NCI-H510A (cell line): ENCODE measurements at places on chromosomes 5 and 9.

DNA sequence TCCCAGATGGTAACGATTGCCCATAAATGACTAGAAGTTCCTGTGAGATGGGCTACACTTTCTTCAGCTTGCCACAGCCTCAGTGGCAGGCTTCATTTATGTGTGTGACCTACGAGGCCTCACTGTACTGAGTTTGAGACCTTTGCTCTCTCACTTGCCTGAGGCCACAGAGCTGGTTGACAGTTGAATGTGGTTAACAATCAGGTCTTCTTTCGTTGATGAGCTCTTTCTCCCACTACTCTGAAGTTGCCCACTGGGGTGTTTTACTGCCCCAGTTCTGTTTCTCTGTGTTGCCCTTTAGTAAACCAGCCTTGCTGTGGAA is 70.5 kb downstream of the CYFIP2 start:
- no peak for DNase-seq

DNA sequence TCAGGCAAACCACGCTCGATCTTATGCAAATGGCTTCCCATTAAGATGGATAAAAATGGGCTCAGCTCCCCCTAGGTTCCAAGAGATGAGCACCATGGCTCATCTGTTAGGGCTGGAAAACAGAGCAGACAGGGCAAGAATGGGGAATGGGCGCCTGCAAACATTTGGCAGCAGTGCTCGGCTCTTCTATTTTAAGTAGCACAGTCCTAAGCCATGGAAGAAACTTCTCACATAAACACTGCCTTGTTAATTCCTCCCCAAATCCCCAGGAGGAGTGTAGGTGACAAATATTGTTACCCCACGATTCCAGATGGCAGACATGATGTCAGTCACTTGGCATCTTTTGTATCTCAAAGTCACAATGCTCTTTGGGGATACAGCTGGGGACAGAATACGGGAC is 221.8 kb downstream of the ICE1 start:
- no peak for DNase-seq

DNA sequence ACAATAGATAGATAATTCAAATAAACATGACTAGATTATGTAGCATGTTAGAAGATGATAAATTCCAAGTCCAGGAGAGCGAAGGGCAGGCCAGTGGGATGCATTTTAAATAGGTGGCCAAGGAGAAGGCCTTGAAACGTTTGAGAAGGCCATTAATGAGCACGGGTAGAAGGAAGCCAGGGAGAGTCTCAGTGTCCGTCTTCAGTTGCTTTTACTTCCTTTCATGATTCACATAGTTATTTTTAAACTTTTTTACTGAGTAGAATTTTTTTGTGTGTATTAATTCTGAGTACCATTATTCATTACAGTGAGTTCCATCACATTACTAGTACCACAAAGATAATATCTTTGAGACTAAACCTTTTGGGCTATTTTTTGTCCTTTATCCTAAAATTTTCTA is 259.2 kb downstream of the ARRDC3 start:
- no peak for DNase-seq

DNA sequence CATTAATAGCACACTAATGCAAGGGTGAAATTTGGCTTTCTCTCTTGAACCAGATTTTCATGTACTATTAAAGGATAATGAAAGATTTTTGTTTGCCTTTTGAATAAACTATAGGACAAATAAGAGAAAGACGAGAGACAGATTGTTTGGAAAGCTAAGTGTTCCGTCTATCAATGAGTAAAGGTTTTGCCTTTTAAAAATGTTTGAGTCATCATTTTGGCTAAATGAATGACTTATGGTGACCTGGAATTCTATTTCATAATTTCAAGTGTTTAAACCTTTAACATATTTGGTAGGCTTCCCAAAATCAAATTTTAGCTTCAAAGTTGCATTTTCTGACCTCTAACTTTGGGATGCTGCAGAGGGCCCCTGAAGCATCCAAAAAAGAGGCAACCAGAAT is 145.2 kb downstream of the SLC25A46 start:
- DNase-seq, result no peak

DNA sequence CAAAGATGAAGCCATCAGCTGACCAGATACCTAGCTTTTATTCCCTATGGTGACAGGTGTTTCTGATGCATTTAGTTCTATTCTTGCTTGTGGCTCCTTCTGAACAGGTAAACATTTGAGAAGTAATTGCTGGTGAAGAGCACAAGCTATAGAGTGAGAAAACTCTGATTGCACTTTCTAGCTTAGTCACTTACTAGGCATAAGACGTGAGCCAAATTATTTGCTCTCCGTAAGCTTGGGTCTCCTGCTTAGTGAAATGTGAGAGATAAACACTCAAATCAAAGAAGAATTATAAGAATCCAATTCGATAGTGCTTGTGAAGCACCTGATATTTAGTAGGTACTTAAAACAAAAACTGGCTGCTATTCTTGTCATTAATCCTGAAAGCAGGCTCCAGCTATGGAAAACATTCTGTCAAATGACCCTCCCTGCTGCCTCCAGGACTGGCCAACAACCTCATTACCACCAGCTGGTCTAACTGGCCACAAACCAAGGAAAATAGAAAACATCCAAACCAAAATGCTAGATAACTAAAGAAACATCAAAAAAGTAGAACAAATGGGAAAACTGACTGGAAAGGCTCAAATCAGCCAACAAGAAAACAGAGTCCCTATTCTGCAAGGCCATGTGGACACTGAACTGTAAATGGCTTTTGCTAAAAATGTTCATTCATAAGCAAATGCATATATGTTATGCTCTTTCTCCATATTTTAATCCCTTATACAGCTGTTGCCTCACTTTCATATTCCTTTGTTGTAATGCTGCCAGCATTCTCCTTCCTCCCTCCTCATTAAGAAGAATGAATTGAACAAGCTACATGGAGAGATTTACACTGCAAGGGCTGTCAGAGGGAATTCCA is 616.1 kb downstream of the DTWD2 start:
- DNase-seq, result no peak

GRCh38 chr5:140480310-140481014 is 67.0 kb upstream of the EIF4EBP3 start:
- no peak for DNase-seq

DNA sequence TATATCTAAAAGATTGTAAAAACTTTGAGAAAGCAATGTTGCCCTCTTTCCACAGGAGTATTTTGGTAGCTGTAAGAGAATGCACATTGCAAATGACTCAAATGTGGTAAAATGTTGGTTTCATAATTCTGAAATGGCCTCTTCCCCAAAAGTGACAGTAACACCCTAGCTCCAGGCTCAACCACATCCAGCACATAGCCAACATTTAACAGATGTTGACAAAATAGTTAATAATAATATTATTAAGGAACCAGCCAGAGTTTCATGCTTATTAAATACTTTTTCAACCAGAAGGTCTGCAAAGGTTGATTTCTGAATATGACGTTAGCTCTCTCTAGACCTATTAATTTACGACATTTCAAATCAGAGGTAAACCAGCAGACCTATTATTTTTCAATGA is 1.3 kb downstream of the ANXA1 start:
- no peak for DNase-seq

GRCh38 chr5:134436523-134437339 is 25.1 kb upstream of the CDKN2AIPNL start:
- DNase-seq, result peak; percentile 93

DNA sequence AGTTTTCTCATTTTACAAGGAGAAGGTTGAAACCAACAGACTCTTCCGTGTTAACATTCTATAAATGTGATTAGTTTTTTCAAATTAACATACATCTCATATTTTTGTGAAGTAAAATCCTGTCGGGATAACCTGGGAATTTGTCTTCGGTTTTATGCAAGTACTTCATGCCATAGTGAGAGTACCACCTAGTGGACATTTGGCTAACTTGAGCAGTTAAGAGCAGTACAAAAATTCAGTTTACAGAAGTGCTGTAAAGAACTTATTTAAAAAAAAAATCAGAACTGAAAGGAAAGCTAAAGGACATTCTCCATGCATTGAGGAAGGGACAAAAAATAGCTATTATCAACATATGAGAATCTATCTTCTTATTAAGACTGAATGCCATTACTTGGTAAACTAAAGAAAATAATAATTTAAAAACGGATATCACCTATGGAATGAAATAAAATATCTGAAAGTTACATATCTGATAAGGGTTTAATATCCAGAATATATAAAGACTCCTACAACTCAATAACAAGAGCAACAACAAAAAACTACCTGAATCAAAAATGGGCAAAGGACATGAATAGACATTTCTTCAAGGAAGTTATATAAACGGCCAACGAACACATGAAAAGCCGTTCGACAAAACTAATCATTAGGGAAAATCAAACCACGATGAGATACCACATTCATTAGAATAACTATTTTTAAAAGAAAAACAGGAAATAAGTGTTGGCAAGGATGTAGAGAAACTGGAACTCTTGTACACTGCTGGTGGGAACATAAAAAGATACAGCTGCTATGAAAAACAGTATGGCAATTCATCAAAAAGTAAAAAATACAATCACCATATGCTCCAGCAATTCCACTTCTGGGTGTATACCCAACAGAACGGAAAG is 117.0 kb upstream of the GNA14 start:
- DNase-seq, result peak; percentile 1

DNA sequence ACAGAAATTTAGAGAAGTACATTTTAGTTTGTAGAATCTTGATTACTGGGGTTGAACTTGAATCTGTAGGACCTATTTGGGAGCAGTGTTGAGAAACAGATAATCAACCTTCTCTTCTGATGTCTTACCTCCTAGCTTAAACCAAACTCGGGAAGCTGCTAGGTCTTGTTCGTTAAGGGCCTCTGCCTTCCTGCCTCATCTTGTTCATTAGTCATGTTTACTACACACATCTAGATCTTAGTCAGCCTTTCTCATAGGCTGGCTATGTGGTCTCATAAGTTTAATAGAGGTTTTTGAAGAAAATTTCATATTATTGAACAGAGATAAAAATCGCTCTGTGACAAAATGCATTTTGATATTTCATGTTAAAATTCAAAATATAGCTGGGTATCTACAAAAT is 331.0 kb upstream of the EDIL3 start:
- DNase-seq, result no peak

GRCh38 chr9:92760070-92760469 is 4.6 kb downstream of the BICD2 start:
- DNase-seq, result no peak

GRCh38 chr9:90600029-90600428 is 42.6 kb downstream of the DIRAS2 start:
- peak; percentile 5 for DNase-seq

GRCh38 chr5:51373880-51374523 is 9.2 kb upstream of the ISL1 start:
- no peak for DNase-seq

DNA sequence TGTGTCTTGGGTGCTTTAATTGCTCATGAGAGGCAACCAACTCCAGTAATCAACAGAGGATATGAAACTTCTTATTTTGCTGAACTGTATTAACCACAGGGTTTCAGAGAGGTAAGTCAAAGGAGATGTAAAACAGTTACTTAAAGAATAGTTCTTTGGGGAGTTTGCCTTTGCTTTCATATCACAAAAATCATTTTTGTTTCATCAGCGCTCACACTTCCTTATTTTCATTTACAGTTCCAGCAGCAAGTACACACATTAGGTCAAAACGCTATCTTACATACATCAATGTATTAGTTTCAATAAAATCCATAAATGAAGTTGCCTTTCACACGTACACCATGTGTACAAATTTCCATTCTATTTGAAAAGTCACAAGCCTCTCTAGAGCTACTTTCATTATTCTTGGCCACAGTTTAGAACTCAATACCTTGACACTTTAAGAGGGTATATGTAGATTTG is 50.1 kb downstream of the ST8SIA4 start:
- DNase-seq, result no peak

DNA sequence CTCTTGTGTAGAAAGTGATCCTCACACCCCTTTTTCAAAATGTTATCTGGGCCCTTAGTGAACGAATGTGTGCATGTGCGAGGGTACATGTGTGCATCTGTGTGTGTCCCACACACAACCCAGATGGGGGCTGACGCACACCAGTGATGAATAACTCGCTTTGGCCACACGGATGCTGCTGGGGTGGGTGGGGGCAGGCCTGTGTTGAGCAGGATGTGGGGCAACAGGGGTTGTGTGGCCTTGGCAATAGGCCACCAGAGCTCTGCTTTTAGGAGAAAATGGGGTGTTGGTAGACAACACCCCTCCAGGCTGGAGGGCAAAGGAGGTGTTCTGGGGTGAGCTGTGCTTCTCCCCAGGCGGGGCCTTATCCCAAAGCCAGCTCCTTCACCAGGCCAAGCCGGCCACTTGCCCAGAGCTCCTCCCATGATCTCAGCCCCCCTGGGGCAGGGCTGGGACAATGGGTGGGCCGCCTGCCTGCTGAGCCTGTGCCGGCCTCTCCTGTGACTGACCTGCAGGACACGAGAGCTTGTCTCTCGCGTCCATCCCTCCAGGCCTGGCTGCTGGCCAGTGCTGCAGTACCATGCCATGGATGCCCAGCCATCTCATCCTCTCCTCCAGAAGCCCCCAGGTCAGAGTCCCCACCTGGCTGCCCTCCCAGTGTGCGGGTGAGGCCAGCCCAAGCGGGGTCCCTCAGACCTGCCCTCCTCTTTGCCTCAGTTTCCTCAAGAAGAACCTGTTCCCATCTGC is 1.7 kb downstream of the DBN1 start:
- DNase-seq, result no peak

DNA sequence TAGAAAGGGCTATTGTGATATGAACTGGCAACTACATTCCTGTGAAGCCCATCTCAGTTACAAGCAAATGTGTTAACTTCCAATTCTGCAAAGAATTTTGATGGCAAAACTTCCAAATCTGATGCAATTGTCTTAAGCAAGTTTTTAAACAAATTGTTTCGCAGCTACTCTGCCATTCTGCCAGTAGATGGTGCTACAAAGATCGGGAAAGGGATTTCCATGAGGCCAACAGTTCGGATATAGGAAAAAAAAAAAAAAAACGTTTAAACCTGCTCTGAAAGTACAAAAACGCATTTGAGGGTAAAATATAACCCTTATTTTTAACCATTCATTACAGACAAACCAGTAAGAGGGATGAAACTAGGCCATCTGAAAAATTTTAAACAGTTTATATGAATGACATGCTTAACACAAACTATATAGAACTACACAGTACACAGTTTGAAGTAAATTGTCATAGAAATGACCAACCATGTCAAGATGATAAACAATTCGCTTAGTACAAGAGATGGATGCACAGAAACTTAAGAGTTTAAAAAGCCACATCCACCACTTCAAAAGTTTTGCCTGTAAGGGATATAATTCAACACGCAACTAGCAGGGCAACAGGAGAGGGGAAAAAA is 2.2 kb downstream of the HNRNPA0 start:
- no peak for DNase-seq

DNA sequence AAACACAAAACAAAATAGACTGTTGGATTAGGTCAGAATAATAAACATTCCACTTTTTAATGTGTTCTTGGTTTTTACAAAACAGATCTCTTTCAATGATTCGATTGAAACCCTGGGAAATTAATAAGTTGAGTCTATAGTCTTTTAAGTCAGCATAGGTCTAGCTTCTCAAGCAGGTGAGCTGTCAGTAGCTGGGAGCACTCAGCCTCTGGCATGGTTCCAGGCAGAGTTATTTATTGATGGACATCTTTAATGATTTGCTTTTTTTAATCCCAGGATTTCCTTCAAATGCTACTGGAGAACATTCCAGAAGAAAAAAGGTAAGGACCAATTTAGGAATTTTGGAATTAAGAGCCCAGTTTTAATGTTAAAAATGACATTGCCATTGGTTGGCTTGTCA is 241.0 kb downstream of the AOPEP start:
- no peak for DNase-seq

- no peak for DNase-seq
Observed at GRCh38 chr9:19914044-19914443, 125.2 kb upstream of the SLC24A2 start.

- no peak for DNase-seq
Observed at GRCh38 chr9:136846376-136847087, 2.7 kb upstream of the PHPT1 start.
